Spinal cord (tissue), 10 donors: ENCODE measurements at places on chromosomes 4 and X.

- no peak for DNase-seq
These were observed 617.7 kb downstream of the MID1IP1 start for GRCh38 chrX:39418731-39419638.

GRCh38 chrX:108219949-108220601 is 128.5 kb downstream of the ATG4A start:
- no peak for DNase-seq

- no peak for DNase-seq
These were observed 1160.6 kb upstream of the AGA start for GRCh38 chr4:178602833-178603232.

DNA sequence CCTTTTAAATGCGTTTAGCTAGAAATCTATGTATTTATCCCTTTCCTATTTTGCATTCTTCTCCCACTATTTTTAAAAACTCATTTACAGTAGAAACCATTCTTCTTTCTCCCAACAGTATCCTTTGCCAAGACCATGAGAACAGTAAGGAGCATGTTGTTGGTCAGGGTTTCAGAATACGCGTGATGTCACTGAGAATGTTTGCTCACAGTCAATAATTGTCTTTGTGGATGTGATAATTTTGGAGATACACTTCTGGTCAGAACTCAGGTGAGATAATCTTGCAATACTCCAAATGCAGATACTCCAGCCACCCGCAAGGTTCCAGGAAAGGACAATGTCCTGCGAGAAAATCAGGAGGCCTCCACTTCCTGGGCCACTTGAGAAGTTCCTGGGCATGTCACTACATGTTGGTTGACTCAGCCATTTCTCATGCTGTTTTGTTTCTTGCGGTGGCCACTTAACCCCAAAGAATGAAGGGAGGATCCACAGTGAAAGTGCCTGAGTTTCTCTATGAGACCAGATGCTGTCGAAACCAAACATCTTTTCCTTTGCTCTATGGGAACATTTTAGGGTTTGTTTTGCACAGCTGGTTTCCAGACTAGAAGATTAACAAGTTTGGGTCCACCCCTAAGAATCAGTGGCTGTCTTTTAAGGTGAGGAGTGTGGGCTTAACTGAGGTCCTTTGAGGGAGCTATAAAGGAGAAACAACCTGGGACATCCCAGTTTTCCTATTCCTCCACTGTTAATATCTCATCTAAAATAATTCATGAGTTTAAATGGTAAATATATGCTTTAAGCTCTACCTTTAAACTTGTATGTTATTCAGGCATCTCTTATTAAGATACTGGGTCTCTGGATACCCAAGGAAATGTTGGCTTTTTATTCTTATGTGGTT is 116.0 kb downstream of the SOWAHB start:
- no peak for DNase-seq

DNA sequence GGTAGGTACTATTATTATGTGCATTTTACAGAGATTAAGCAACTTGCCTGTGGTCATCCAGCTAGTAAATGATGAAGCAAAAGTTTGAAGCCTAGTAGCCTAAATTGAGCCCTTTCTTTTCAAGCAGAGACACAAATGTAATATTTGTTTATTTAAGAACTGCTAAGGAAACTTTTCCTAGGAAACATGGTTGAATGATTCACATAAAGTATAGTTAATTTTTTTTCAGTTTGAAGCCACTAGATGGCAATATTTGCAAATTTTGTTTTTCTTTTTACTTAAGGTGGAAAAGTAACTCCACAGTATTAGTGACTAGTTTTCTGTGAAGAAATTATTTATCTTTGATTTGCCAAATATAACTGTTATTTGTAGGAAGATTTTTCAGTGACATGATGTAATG is 52.8 kb upstream of the ANKRD17 start:
- peak; percentile 33 for DNase-seq

GRCh38 chr4:8707045-8707781 is 114.6 kb downstream of the CPZ start:
- no peak for DNase-seq

- DNase-seq, result no peak
These were observed 352.6 kb downstream of the INPP4B start for GRCh38 chr4:142493255-142494110.

- DNase-seq, result no peak
These were observed 268.4 kb downstream of the DCTD start for GRCh38 chr4:182648766-182649165.

DNA sequence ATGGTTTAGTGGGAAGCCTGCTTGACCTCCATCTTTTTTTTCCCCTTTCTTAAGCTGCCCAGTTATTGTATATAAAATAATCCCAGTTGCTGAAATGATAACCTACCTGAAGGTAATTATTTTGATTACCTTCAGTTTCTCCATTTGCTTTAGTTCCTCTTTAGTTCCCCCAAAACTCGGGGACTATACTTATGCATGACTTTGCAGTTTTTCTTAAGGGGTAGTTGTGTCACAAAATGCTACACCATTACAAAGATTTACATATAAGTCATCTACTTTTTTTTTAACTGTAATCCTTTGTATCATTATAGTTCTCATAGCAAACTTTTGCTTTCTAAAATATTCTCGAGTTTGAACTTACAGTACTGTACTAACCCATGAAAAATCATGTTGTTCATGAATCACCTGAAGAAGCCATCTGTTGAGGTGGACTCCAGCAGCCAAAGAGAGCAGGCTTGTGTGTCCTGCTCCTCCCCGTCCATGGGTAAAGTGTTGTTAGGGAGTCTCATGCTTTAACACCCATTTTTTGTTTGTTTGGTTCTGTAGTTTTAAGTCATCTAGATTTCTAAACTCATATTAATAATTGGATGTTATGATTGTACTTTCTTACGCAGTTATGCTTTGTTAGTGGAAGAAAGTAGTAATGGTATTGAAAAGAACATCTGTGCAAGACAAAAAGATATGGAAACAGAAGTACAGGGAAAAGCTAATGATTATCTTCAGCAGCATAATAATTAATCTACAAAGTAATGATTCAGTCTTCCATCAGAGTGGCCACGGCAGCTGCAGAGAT is 34.6 kb downstream of the HADH start:
- DNase-seq, result no peak

- peak; percentile 9 for DNase-seq
These were observed 236.9 kb downstream of the AR start for GRCh38 chrX:67780694-67781109.

- no peak for DNase-seq
These were observed 53.6 kb downstream of the AMER1 start for GRCh38 chrX:64151911-64152310.

GRCh38 chr4:152591396-152591795 is 55.5 kb upstream of the FBXW7 start:
- no peak for DNase-seq

GRCh38 chr4:52799813-52800212 is 48.6 kb upstream of the ERVMER34-1 start:
- DNase-seq, result no peak

DNA sequence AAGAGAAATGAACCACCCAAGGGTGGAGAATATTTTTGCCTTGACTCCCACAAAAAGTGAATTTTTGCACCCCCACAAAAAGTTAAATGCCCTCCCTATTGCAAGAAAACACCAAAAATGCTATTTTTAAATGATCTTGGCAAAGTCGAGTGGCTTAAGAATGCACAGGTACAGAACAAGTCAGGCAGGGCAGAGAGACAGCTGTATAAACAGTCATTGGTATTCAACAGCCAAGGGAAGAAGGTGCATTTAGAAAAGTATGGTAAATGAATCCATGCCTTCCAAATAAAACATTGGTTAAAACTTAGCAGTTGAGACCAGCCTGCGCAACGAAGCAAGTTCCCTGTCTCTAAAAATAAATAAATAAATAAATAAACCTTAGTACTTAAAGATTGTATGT is 169.3 kb downstream of the CHIC2 start:
- no peak for DNase-seq

- peak; percentile 16 for DNase-seq
These were observed 62.5 kb downstream of the DCAF8L1 start for GRCh38 chrX:27918799-27919198.

DNA sequence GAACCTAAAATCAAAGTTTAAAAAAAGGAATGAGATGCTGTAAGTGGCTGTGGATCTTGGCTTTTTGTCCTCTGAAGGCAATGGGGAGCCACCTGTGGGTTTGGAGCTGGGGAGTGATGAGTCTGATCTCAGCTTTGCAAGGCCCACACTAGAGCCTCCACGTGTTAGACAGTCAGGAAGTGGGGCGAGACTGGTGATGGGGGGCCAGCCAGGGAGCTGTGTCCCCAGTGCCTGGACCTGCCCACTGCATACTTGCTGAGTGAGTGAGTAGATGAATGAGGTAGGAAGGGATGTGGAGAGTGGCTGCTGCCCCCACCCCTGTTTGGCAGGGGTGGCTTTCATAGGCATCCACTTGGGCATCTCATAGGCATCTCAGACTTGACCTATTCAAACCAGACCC is 84.0 kb downstream of the NHSL2 start:
- DNase-seq, result no peak
